ENCODE measurements at places on chromosomes 13 and 19. TPM values are rescaled to one million over a fixed set of nuclear protein-coding genes. Genes with fewer than 3 reads are reported as not detected.

- no peak for DNase-seq
Measured at GRCh38 chr13:110206996-110207395, 100.0 kb downstream of the COL4A1 start.

- no peak for DNase-seq
Measured at GRCh38 chr19:28736528-28736927, 476.4 kb downstream of the UQCRFS1 start.

Gene C13orf42
- not detected for total RNA-seq

Gene PRR22
- total RNA-seq = 3.6 TPM

Gene CGB1
- not detected for total RNA-seq

Gene IGFL1
- total RNA-seq = not detected

Gene SHISA7
- total RNA-seq = not detected

- DNase-seq = no peak
Measured at GRCh38 chr13:103349211-103349980, 283.2 kb upstream of the SLC10A2 start.

Gene JAK3
- total RNA-seq = not detected
